Anterior cingulate cortex (tissue), 58 donors: ENCODE measurements at places on chromosomes 7 and 10.

DNA sequence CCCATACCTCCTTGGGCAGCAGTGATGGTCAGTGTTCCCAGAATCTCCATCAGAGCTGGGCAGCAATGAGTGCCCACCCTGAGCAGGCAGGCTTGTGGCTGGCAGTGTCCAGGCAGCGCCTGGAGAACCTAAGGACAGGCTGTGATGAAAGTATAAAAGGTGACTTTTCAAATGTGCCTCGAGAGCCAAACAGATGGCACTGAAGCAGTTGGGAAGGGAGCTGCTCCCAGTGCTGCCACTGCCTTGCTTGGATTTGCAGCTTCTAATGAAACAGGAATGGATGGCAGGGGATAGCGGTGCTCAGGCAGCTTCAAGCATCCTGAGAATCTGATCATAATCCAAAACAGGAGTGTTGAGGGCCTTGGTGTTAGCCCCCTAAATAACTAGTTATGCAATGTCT, 179.8 kb upstream of the AOAH start:
- no peak for DNase-seq

GRCh38 chr7:158979635-158980351, 123.4 kb downstream of the DYNC2I1 start:
- DNase-seq, result no peak

DNA sequence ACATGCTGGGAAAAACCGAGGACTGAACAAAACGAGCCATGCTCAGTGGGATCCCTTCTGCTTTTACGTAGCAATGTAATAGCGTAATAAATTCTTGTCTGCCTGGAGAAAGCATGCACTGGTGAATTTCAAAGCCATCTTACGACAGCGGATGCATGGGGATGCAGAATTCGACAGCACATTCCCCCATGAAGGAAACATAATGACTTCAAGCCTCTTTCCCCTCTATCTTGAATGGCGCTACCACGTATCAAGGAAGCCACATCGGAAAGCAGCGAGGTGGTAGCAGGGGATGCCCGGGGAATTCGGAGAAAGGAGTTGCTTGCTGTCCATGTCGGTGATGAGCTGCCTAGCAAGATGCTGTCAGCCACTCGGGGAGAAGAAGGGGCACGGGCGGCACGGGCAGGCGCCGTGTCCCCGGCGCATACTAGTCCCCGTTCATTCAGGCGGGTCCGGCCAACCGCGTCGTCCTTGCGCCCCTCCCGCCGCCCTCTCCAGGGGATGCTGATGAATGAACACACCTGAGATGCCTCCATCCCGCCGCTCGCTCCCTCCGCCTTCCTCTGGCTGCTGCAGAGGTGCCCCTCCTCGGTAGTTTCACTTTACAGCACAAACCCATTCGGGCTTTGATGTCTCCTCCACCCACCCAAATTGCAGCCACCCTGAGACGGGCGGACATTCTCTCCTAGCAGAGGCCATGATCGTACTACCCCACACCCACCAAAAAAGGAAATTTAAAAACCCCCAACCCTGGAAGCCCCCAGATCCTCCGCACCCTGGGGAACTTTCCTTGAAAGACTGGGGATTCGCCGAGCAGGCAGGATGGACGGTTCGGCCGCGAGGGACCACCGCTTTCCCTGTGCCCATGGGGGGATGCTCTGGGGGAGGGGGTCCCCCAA, 644 bp downstream of the SORBS1 start:
- DNase-seq, result peak; percentile 32

DNA sequence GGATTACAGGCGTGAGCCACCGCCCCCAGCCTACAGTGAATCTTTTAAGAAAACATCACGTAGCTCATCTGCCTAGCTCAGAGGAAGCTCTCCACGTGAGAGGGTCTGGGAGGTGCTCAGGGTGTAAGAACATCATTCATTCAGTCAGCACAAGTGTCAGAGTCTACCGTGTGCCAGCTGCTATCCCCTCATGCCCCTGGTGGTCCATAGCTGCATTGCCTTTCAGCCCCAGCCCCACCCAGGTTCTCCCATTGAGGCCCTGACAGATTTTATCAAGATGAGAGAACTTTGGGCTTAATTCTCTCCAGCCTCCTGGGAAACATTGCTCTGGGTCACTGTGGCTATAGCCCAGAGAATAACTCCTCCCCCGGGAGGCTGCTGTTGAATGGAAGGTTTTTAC, 45.1 kb downstream of the ZNF503 start:
- no peak for DNase-seq

DNA sequence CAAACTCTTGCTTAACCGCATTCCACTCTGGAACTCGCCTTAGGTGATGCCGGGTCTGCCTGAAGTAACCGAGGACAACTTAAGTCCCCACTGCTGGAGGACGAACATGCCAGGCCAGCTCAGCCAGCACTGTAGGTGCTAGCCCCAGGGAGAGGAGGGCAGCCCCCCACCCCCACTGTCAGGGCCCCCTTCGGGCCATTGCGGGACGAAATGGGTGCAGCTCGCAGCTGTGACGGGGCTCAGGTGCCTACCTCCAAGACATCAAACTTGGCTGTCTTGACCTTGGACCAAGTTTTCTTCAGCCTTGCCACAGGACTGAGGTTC, 60.4 kb downstream of the CSGALNACT2 start:
- DNase-seq, result no peak

- no peak for DNase-seq
These were observed 230.9 kb downstream of the CAMK1D start for GRCh38 chr10:12579954-12580858.

DNA sequence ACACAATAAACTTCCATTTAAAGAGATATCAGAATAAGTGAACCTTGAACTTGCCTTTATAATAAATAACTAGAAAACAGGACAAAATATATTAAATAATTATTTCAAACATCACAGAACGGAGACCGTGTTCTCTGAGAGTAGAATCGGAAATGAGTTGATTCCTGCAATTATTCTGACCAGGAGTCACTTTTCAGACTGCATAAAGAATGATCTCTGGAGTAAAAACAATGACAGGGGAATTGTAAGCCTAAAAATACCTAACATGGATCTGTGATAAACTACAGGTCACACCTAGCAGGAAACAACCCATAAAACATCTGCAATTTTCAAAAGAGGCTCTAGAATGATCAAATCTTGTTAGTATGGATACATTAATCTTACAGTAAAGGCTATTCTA, 577.5 kb upstream of the SORCS1 start:
- DNase-seq, result no peak

DNA sequence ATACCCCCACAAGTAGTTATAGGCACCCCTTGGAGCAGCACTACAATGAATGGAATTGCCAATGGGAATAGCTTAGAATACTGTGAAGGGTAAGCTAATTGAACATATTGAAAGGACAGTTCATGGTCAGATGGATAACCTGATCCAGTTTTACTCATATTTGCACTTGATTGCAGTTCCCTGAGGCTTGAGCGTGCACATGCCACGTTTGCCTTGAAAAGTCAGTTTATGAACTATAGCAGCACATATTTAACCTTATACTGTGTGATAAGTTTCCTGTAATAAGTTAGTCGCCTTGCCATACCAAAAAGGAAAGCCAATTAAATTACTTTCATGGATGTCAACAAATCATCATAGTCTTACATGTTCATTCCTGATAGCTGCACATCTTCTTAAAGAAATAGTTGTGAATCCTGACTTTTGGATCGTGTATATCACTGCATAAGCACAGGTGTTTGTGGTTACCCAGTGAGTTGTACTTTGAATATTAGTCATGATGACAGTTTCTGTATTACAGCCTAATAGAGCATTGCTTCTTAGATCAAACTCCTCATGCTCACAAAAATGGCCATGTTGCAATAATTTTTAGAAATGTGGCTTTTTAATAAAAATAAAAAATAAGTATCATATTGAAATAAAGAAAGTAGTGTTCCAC, 21.6 kb downstream of the DNTT start:
- DNase-seq, result no peak
